ENCODE measurements at places on chromosomes 4 and X.

GRCh38 chrX:10072786-10073568 lies 83.8 kb upstream of the CLCN4 start:
- no peak for DNase-seq

- DNase-seq = no peak
These were observed 275.6 kb upstream of the HS3ST1 start for GRCh38 chr4:11704186-11704830.

GRCh38 chrX:135340831-135341230 lies 31.6 kb downstream of the ETDC start:
- DNase-seq = no peak

- no peak for DNase-seq
These were observed 4.0 kb downstream of the DCX start for GRCh38 chrX:111407948-111408347.
